8988T (cell line): ENCODE measurements at places on chromosomes 6 and 20.

GRCh38 chr6:132936646-132937045 is 122.3 kb downstream of the RPS12 start:
- no peak for DNase-seq

DNA sequence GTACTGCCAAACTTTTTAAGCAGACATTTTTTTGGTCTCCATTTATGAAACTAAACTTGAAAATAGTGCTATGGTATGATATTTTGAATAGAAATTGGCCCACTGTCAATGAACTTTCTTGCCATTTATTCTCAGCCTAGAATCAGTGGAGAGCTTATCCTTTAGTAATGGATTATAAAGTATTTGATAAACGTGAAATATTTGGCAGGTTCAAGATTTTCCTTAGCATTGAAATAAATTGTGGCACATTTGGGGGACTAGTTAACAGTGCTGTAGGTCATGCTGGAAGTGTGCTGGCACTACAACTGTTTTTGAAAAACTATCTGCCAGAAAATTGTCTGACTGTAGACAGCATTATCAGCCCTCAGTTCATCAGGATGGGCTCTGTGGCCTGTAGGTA is 2.1 kb downstream of the PRSS35 start:
- DNase-seq: no peak

- no peak for DNase-seq
Observed at GRCh38 chr6:516213-516612, 124.7 kb downstream of the IRF4 start.

DNA sequence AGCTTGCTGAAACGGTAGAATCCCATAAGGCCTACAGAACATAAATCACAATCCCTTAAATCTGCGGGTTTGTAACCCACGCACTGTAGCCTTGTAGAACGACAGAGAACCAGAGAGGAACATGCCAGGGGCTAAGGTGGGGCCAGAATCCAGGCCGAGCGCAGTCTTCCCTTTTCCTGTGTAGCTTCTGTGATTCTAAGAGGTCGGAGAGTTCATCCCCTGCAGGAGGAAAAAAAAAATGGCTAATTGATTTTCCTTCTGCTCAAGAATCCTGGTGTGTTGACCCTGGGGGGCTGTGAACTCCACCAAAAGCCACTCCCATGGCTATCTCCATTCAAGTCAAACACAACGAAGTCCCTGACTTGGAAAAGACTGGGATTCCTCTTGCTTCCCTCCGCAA is 96.3 kb downstream of the SPTLC3 start:
- no peak for DNase-seq

- DNase-seq: no peak
Observed at GRCh38 chr20:4512891-4513550, 208.7 kb upstream of the PRND start.

- DNase-seq: no peak
Observed at GRCh38 chr6:137216106-137216505, 3.1 kb downstream of the IFNGR1 start.

GRCh38 chr20:64212755-64213154 is 42.8 kb upstream of the PCMTD2 start:
- no peak for DNase-seq

- DNase-seq: peak; percentile 18
Observed at GRCh38 chr6:100116411-100117194, 122.6 kb upstream of the MCHR2 start.

GRCh38 chr6:25774120-25774715 is 19.7 kb downstream of the SLC17A4 start:
- DNase-seq: no peak

DNA sequence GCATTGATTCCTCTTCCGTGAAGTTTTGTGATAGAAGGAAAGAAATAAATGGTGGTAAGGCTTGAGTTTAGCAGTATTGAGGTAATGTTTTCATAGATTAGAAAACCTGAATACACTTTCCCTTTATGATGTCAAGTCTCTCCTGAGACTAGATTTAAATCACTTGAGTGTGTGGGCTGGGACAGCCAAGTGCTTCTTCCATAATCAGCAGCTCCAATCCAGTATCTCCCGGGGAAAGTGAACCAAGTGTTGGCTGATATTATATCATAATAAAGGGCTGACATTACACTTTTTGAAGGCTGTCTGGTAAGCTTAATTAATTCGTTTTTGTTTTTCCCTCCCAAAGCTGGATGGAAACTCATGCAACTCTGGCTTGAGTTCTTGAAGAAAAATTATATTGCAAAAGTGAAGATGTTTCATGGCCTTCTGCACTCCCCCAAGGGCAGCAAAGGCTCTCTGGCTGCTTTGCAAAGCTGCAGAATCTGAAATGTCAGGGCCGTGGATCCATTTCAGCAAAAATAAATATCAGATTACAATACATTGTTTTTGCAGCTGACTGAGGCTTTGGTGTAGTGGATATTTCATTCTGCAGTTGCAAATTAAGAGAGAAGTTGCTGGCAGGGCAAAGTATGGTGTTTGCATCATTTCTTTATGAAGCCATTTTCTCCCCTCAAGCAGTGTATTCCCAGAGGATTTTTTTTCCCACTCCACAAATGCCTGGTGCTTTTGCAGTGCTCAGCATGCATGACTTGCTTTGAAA is 101.2 kb downstream of the MKKS start:
- no peak for DNase-seq

GRCh38 chr6:136985502-136985901 is 59.3 kb downstream of the IL20RA start:
- DNase-seq: no peak

GRCh38 chr6:96478695-96479094 is 42.9 kb upstream of the UFL1 start:
- DNase-seq: no peak

- no peak for DNase-seq
Observed at GRCh38 chr6:84052204-84052882, 18.8 kb downstream of the MRAP2 start.

- peak; percentile 9 for DNase-seq
Observed at GRCh38 chr6:71886184-71887005, at the start of gene RIMS1. TSS of gene RIMS1 (plus strand) at chr6:71886550. CDS start at chr6:71887024, 474 bp downstream.

GRCh38 chr6:84777888-84778287 is 13.5 kb upstream of the TBX18 start:
- DNase-seq: no peak

GRCh38 chr20:58150772-58151171 is 77.7 kb downstream of the ANKRD60 start:
- DNase-seq: no peak

GRCh38 chr6:150070236-150070818 is 1.4 kb upstream of the ULBP3 start:
- DNase-seq: no peak

GRCh38 chr6:106272287-106272686 is 53.3 kb downstream of the ATG5 start:
- DNase-seq: no peak

- no peak for DNase-seq
Observed at GRCh38 chr20:4688305-4688704, 33.4 kb upstream of the PRND start.

GRCh38 chr6:65569505-65569904 is 137.5 kb downstream of the EYS start:
- DNase-seq: no peak

DNA sequence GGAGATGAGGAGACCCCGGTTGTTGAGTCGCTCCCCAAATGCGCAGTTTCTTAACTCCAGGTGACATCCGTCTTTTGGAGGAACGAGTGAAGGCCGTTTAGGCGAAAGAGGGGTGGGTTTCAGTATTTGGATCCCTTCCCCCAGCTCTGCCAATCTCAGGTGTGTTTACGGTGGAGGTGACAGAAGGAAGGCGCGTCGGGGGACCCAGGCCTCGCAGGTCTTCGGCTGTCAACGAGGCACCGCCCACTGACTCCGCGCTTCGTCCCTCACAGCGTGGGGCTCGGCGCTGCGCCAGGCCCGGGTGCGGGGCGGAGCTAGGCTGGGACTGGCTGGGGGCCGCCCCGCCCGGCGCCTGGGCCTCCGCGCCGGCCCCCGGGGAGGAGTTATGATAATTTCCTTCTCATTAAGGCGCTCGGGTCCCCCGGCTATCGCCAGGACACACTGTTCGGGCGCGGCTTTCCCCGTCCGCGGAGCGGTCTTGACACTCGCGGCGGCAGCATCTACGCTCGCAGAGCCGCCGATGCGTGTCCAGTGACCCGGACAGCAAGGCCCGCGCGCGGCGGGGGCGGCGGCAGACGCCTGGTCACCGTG is at the start of gene TFAP2C:
Gene TFAP2C (plus strand): TSS at position 434 of the 591 bp plus-strand sequence. CDS start 239 bp downstream, outside the sequence.
- DNase-seq: peak; percentile 91

DNA sequence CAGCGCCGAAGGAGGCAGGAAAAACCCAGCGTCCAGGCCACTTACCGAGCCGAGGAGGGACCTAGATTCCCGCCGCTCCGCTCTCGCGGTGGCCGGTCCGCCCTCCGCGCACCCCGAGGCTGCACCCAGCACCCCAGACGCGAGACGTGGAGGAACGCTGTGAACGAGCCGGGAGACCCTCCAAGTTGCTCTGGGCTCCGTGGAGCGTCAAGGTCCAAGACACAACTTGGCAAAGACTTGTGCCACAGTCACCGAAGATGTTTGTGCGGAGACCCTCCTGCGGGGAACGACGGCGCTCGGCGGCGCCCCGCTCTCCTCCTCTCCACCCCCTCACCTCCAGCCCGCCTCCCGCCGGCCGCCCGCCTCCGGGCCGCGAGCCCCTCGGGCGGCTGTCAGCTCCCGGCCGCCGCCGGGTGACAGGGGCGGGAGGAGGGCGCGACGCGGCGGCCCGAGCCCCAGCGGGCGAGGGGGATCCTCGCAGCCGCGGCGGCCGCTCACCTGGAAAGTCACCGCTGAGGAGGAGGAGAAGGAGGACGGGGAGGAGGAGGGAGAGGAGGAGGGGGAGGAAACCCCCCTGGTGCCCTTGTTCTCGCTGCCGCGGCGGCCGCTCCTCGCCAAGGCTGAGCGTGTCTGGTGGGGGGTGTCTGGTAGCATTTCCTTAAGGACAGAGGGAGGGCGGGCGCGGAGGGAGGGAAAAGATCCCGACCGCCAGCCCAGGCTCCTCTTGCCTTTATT is 637 bp upstream of the HIVEP2 start:
- DNase-seq: peak; percentile 66

DNA sequence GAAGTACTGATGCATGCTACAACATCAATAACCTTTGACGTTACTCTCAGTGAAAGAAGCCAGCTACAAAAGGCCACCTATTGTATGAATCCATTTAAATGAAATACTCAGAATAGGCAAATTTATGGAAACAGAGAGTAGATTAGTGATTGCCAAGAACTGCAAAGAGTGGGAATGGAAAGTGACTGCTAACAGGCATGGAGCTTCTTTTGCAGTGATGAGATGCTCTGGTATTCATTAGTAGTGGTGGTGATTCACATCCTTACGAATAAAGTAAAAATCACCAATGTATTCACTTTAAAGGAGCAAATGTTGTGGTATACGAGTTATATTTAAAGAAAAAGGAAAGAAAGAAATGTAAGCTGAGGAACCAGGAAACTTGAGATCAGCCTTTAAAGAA is 126.8 kb upstream of the SAMD5 start:
- no peak for DNase-seq

DNA sequence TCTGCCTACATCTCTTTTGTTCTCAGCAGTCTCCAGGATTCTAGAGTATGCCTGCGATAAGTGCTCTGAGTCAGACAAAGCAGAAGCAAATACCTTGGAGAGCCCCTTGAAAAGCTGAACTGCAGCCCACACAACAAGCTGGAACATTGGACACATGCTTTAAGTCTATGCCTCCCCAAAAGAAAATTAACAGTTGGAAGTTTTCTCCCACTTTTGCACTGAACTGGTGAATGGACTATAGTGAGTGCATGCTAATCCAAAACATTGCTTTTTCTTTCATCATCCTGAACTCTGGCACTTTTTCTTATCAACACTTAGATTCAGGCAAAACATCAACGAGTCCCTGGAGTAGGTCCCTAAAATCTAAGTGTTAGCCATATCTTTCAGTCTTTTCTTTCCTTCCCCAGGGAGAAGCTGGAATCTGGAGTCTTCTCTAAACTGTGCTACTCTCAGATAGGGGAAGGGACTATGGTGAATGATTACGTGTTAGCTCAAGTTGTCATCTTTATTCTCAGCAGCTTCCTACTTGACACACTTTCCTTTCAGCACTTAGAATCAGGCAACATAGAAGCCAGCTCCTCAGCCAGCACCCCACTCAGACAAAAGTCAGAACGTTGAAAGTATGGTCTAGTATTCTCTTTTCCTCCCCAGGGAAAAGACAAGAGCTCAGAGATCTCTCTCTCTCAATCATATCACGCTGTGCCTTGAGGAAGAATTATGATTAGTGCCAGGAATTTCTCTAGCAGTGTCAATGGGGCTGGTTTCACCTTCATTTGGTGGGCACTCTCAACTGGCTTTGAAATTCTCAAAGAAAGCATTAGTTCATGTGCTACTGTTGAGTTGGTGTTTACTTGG is 811.0 kb upstream of the GJE1 start:
- DNase-seq: no peak

DNA sequence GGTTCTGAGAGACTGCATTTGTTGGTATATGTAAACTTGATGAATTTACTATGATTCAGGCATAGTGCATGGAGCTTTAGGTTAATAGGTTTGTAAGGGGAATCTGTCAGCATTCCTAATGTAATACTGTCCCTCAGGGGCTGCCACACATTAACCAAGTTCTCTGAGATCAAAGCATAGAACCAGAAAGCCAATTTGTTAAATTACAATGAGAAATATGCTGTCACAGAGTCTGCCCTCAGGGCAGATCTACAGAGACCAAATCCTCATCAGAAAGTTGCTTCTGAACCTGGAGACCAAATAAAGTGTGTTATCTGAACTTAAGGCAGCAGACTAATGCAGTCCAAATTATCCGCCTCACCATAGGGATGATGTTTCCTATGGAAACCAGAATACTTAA is 250.8 kb upstream of the HTR1E start:
- DNase-seq: no peak

DNA sequence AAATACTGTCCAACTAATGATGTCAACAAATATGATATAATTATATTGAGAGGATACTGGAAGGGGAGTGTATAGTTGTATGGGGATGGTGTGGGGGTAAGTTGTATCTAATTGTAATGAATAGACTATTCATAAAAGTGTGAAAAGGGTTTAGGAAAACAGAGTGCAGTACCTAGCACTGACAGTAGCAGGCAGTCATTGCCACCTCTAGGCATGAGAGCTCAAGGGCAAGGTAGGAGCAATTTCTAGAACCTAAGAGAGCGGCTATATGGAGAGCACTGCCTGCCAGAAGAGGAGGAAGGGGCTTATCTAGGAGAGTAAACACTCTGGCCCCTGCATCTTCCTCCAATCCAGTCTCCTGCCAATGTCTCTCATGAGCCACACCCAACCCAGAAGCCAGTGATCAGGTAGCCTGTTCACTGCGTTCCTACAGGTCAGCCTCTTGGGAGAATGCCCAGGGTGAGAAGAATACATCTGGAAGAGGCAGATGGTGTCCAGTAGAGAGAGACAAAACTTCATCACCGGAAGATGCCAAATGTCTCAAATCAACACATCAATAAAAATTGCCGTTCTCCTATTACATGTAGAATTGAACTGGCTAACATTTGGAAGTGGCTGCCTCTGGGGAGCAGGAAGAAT is 200.0 kb downstream of the LY86 start:
- no peak for DNase-seq

DNA sequence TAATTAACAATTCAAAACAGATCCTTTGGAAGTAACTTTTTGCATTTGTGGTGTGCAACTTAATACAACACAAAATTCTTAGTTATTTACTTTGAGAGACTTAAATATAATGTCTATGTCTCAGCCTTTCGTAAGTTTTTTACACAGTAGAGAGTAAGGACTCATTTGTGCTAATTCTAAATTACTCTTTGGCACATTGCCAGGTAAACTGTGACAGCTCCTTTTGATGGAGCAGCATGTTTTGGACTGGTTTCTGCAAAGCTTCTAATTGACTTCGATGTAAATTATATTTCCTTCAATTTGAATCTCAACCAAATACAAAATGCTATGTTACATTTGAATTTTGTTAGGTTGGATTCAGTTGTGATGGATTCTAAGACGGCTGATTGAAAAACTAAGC is 450.7 kb upstream of the OPRM1 start:
- DNase-seq: no peak
